ENCODE measurements at places on chromosomes 7 and 10. TPM values are rescaled to one million over a fixed set of nuclear protein-coding genes. Genes with fewer than 3 reads are reported as not detected.

DNA sequence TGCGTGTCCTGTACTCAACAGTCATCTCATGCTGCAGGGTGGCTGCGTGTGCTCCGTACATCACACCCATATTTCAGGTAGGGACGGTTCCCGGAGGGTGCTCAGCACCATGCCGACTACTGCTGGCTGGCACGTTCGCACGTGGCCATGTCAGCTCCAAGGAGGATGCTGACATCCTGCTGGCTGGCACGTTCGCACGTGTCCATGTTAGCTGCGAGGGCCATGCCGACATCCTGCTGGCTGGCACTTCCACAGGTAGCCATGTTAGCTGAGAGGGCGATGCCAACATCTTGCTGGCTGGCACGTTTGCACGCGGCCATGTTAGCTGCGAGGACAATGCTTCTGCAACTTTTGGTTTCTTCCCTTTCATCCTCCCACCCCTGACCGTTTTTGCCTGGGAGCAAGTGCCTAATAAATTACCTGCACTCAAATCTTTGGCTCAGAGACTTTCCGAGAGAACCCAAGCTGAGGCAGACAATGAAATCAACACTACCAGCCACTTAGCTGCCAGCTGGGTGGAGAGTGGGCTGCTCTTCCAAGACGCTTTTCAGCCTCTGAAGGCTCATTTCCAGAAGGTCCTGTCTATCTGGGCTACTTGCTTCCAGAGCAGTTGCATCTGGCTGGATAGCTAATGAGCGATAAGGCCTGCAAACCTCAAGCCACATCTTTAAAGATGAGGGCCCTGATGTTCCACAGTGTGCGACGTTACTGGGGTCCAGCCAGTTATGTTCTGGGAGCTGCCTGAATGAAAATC is 104.6 kb downstream of the WDR37 start:
- no peak for DNase-seq

GRCh38 chr10:52621635-52622079 is 150.9 kb downstream of the MBL2 start:
- no peak for DNase-seq

IFIT3 gene
- 3.0 TPM for total RNA-seq

- no peak for DNase-seq
Observed at GRCh38 chr7:156174428-156174827, 362.2 kb upstream of the SHH start.

MYO1G gene
- 465 TPM for total RNA-seq

GRCh38 chr7:112202816-112203215 is 3.4 kb downstream of the DOCK4 start:
- DNase-seq: no peak

- DNase-seq: no peak
Observed at GRCh38 chr10:116084161-116084560, 188.8 kb downstream of the GFRA1 start.

DNA sequence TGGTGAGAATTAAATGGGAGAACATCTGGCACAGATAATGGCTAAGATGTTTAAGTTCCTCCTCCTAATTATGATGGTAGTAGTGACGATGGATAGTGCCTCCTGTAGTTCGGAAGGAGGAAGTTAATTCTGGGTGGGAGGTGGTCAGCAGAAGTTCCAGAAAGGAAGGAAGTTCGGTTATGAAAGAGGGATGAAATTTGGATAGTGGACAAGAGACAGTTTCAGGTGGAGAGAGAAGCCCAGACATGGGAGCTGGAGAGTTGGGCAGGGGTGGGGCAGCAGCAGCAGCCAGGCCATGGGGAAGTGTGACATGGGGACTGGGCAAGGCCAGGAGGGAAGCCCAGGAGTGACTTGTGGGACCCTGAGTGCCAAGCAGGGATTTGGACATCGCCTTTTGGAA is 99.5 kb downstream of the CCNY start:
- no peak for DNase-seq

DNA sequence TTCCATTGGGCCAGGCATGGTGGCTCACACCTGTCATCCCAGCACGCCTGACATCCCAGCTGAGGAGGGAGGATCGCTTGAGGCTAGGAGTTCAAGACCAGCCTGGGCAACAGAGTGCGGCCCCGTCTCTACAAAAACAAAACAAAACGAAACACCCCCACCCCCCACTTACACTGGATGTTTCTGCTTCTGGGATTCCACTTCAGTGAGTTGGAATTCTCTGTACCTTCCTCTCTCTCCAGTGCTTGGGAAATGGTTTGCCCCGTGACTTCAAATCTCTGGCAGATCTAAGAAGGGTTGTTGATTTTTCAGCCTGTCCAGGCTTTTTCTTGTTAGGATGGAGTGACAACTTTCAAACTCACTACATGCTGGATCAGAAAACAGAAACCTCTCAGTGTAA is 106.9 kb downstream of the ANLN start:
- no peak for DNase-seq

DNA sequence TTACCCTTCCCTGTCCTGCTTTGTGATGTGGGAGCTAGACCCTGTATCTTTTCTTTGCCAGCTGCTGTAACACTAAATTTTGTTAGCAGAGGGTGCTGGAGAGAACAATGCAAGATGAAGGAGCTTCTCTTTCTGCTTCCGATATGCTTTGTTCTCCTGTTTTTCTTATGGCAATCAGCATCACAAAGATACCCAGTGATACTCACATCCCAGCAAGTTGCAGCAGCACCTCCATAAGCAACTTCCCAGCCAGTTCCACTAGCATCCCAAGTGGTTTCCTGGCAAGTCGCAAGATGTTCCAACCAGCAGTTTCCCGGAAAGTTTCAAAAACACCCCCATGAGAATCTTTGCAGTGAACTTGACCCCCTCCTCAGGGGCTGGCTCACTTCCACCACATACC is 148.6 kb downstream of the IMMP2L start:
- DNase-seq: no peak

DNA sequence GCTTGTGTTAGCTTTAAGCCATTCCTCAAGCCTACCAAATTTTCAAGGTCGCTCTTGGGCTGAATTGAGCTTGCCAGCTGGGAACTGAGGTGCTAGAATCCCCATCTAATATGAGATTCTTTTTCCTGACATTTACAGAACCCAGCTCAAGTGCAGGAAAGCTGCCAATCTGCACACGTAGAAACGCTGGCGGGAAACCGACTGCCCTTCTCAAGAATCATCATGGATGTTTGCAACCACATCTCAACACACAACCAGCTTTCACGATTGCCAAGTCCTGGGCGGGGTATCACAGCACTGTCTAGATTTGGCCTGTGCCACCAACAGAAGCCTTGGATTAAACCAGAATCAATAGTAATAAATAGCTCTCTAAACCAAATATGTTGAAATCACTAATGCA is 203.7 kb downstream of the DIP2C start:
- DNase-seq: no peak

DNA sequence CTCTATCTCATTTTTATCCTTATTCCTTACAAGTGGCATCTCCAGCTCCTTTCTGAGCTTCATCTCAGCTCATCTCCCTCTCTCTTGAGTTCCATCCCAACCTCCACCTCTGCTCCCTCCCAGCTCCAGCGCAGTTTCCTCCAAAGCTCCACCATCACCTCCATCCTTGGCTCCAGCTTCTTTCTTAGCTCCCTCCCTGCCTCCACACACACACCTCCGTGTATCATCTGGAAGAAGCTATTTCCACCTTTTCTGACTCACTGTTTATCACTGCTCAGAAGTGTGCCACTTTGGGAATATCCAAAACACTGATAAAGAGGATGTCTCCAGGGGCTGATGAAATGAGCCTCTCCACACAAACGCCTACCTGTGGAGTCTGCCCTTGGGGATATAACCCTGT is 481.4 kb downstream of the PTPRN2 start:
- no peak for DNase-seq

GRCh38 chr7:90919816-90920215 is 323.7 kb downstream of the CDK14 start:
- no peak for DNase-seq

DNA sequence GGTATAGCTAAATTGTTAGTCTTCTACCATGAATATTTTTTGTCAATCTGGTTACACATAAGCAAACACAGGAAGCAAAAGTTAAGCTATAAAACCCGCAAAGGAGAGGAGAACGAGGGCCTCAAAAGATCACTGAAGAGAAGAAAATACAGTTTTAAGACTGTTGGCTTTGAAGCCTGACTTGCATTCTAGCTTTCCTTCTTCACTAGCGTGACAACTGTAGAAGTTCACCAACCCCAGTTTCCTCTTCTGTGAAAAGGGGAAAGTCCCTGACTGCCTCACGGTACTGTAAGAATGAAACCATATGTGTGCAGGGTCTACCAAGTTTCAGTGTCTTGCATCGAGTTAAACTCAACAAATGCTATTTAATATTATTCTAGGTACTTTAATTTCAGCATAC is 7.5 kb upstream of the LRRN3 start:
- peak; percentile 77 for DNase-seq

- DNase-seq: no peak
Observed at GRCh38 chr7:154864523-154864891, 138.4 kb downstream of the PAXIP1 start.

- DNase-seq: no peak
Observed at GRCh38 chr7:93145354-93145753, 2.8 kb downstream of the SAMD9L start.

FAM241B gene
- total RNA-seq: 3.0 TPM

- DNase-seq: no peak
Observed at GRCh38 chr7:42189535-42189934, 47.5 kb downstream of the GLI3 start.

CRYGN gene
- not detected for total RNA-seq

DNA sequence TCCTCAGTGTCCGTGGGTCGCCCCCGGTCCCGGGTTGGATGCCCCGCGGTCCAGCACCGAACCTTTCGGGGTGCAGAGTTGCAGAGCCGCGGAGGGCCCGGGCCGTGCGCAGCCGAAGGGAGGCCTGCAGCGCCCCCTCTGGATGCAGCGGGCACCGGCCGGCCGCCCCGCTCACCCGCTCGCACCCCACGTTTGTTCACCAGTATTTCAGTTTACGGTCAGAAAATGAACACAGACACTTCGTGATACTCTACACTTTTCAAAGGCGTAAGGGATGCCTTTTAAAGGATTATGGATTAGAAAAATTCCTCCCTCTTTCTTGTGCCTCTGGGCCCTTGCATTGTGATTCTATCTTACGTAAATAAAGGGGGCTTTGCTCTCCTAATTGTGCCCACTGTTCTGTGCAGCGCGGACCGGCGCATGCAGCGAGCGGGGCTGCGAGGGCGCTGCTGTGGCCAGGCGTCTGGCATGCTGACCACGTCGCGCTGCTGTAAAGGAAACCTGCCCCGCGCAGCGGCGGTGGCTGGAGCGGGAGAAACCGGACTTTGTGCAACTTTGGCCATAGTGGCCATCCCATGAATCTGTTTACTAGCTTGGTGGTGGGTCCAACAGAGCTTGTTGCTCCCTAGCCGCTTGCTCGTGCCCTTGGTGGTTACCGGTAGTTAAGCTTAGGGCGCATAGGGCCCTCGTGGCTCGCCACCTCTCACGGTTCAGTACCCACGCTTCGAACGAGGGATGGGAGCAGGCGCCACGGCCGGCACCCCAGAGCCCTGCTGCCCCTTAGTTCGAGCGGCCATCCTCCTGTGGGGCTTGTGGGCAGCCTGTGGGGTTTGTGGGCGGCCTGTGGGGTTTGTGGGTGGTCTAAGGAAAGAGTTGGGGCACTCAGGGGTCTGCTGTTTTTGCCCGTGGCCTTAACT is 739 bp upstream of the MEST start:
- DNase-seq: no peak

DNA sequence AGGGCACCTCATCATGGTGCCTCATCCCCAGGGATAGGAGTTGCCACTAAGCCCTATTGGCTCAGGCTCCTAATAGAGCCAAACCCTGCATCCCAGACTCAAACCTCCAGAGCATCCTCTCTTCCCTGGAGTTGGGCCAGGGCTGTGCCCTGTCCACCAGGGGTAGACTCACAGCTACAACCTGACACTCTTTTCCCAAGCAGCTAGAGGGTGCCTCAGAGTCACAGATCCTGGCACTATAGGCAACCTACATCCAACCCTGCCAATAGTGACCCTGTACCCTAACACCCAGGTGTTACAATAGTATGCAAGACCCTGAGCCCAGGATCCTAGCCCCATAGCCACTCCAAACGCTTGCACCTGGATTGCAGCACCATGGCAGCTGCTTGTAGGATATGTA is 64.0 kb upstream of the PLA2G12B start:
- no peak for DNase-seq

GRCh38 chr7:70706204-70706603 is 425.7 kb upstream of the GALNT17 start:
- DNase-seq: no peak

SEMA3E gene
- not detected for total RNA-seq

PTPRZ1 gene
- not detected for total RNA-seq

DNA sequence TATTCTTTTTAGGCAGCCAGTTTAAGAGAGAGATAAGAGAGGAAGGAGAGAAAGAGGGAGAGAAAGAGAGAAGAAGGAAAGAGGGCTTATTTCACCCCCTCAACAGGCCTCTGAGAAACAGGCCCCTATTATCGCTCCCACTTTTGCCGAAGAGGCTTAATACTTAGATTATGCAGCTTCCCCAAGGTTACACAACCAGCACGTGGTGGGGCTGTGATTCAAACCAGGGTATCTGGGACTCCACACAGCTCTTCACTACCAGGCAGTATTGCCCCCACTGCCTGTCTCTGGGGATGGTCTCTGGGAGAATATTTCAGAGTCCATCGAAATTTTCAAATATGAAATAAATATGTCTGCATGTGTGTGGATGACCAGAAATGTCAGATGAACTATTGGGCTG is 3.0 kb downstream of the GIMAP1 start:
- DNase-seq: no peak

TMEM270 gene
- total RNA-seq: not detected

PDIA4 gene
- total RNA-seq: 159 TPM

GRCh38 chr7:75604408-75604807 is 112.3 kb downstream of the SPDYE5 start:
- DNase-seq: no peak

DNA sequence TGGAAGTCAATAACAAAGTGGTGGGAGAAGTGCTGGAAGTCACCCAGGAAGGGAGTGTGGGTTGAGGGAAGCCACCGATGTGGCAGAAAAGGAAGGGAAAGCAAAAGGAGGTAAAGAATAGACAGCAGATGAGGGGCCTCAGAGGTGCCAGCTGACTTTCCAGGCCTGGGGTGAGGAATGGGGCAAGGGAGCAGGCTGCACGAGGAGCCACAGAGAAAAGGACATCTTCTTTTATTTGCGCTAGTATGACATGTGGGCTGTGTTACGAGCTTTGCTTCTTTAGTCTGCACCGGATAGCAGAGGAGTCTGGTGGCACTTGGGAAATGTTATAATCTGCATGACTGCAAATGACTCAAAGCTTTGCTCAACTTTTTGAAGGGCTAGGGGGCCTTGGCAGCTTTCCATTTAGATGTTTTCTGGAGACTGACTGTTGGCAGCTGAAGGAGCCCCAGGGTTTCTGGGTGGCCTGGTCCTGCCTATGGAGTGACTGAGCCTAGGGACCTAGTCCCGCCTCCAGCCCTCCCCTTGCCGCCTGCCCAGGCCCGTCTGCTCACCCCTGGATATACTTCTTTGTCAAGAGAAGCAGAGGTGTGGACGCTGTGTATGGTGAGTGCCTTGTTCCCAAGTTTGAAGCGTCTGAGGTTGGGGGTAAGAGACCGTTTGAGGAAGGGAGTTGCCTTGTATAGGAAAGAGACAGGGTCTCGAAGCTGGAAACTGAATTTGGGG is 5.1 kb downstream of the PRXL2A start:
- DNase-seq: no peak

Data from natural killer cell treated with Interleukin-12 subunit alpha and Interleukin-12 subunit beta and Interleukin-15 and Interleukin-18, amount 100 ng/mL, for 72 hours (primary cell).